ENCODE measurements at places on chromosomes 12 and 14.

DNA sequence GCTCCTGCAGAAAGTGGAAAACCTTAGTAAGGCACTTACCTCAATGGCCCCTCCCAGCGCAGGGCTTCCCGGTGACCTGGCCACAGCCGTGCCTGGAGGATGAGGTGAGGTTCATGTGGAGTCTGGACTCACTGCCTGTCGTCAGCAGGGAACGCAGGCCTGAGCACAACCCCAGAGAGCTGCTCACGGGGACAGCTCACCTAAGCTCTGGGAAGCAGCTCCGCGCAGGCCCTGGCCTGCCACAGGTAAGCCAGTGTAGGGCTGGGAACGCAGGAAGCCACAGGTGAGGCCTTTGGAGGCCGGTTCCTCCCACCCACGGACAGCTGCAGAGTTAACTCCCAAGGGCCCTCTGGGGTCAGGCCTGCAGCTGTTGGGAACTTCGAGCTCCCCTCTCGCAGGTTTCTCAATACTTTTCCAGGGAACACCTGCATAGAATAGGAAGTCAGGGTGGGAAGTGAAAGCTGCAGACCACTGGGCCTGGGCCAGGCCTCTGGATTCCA lies 32.7 kb downstream of the ANAPC7 start:
- DNase-seq, result no peak

GRCh38 chr14:89773151-89773550 lies 181.4 kb downstream of the EFCAB11 start:
- DNase-seq, result no peak

DNA sequence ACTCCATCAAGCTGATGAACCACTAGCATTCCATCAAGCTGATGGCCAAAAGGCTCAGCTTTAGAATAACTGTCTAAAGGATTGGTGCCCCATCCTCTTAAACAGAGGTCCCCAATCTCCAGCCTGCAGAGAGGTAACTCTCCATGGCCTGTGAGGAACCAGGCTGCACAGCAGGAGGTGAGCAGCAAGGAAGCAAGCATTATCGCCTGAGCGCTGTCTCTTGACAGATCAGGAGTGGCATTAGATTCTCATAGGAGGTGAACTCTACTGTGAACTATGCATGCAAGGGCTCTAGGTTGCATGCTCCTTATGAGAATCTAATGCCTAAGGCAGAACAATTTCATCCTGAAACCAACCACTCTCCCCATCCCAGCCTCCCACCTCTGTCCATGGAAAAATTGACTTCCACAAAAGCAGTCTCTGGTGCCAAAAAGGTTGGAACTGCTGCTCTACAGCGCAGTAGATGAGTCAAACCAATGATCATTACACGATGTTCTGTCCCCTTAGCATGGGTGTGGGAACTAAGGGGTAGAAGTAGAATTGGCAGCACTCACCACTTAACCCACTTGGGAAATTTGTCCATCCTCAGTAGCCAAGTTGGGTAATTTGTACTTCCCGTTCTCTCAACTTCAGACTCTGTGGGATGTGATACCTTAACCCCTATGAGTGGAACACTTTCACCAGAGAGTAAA lies 66.9 kb downstream of the ANKS1B start:
- no peak for DNase-seq

- no peak for DNase-seq
Measured at GRCh38 chr12:94062194-94062593, 86.2 kb upstream of the PLXNC1 start.

GRCh38 chr14:79118291-79118690 lies 948.1 kb downstream of the NRXN3 start:
- DNase-seq, result no peak

DNA sequence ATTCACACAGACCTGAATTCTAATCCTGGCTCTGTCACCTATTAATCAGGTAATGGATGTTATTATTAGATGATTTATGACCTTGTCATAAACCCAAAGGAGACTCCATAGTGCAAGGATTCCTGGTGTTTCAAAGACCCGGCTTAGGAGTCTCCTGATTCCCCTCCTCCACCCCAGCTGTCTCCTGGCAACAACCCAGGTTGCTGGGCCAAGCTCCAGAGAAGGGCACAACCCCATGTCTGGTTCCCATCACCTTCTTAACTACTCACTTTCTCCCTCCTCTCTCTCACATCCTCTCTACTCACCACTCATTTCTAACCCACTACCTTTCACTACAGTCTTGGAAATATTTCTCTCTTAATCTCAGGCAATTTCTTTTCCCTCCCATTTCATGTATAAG lies 41.6 kb downstream of the RHOJ start:
- no peak for DNase-seq

DNA sequence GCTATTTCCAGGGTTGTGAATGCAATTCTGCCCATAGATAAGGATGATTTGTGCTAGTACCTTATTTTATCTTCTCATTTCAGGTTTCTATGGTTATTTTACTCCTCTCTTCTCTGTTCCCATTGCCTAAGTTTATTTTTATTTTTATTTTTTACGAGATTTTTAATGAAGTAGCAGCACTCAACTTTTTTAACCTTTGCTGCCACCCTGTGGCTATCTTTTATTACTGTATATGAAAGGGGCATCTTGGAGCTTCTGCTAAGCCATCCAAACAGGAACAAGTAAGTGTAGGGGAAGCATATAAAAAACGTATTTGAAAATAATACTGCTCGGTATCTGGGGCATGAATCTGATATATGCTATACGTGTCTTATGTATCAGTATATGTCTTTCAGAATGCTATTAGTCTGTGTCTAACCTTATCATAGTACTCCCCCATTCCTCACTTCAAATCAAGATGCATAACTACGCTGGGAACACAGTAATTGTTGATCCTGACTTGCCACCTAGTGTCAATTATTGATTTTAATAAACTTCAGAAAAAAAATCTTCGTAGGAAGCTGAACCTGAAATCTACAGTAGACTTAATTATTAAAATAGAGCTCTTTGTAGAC lies 60.3 kb downstream of the KLRG1 start:
- no peak for DNase-seq

GRCh38 chr14:76647697-76648298 lies 113.5 kb upstream of the VASH1 start:
- DNase-seq, result no peak

Data from chondrocyte (in vitro differentiated cells).